ENCODE measurements at places on chromosomes 5 and 9.

GRCh38 chr5:140632366-140633020, 482 bp downstream of the CD14 start:
- DNase-seq, result peak; percentile 40

GRCh38 chr5:138471052-138471361, 5.7 kb downstream of the EGR1 start:
- no peak for DNase-seq

DNA sequence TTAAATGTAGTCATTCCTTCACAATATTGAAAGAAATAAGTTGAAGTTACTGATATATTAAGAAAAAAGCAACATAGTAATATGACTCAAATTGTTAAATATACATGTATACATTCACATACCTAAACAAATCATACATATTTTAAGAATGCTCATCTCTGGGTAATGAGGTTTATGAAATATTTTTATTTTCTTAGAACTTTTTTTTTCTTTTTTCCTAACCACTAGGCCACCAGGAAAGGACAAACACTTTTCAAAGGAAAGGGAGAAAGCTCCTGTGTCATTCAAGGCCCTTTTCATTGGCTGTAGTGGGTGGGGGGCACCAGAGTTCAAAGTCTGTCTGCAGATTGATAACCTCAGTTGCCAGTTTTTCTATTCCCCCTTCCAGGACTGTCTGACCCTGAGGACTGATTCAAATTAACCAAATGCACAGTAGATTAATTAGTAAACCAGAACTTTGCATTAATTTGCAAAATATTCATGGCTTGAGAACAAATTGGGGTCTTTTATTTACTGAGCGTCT, 72.9 kb upstream of the NIPAL4 start:
- no peak for DNase-seq

DNA sequence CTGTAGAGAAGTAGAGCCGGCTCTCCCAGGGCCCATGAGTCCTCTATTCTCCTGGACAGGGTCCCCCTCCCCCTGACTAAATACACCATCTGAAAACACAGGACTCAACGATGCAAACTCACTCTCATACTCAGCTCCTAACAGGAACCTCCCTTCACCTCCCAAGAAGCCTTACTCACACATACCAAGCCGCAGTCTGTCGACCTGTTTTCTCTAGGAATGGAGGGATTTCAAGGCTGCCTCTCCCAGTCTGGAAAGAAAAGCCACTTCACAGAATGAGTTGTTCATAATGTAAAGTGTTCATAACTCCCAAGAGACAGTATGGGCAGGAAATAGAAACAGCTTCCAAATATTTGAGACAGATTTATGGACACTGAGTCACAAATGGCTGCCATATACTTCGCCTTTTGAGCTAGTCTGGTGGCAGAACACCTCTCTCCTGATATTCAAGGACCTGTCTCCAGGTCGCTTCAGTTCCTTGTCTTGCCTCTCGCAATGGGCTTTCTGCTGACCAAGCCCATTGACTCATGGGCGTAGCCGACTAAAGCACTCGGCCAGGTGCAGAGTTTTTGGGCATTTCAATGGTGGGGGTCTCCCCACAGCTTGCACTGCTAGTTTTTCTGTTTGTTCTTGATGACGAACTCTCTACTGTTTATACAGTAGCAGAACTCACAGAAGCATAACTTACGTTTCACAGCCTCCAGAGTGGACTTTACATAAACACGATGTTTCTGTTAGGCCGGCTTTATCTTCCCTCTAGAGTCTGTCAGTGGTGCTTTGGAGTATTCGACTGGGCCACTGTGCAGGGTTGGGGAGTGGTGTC, 25.0 kb upstream of the IL17B start:
- no peak for DNase-seq

DNA sequence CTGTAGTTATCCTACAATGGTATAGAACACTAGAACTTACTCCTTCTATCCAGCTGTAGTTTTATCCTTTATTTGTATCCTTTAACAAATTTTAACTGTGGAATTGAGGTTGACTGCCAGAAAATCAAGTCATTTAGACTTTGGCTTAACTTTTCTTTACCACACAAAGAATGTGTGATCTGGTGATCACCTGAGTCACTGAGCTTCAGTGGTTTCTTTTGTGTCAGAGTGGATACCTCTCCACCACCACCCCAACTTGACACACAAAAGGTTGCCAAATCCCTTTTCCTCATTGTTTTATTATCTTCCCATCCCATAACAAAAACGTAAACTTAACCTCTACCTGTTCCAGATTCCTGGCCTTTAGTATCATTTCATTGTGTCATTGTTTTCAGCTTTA, 5.5 kb downstream of the OTULIN start:
- DNase-seq, result no peak

- no peak for DNase-seq
These were observed 59.3 kb upstream of the ADAMTS16 start for GRCh38 chr5:5080790-5081189.

- DNase-seq, result no peak
These were observed 578.7 kb upstream of the ADAMTS16 start for GRCh38 chr5:4561403-4561802.

DNA sequence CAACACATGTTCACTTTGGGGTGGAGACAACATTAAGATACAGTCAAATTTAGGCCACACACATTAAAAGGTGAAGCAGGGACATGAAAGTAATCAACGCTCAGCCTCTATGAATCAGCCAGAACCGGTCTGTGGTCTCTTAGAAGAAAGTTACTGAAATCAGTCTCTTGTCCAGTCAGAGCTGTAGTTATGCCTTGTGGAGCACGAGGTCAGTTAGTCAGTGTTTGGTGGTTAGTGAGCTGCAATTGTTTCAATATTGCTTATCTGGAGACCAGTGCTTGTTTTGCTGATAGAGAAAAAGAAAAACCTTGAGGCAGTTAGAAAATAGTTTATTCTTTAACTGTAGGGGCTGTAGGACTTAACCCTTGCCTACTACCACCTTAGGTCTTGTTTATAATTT, 157.8 kb upstream of the RASEF start:
- DNase-seq, result no peak

DNA sequence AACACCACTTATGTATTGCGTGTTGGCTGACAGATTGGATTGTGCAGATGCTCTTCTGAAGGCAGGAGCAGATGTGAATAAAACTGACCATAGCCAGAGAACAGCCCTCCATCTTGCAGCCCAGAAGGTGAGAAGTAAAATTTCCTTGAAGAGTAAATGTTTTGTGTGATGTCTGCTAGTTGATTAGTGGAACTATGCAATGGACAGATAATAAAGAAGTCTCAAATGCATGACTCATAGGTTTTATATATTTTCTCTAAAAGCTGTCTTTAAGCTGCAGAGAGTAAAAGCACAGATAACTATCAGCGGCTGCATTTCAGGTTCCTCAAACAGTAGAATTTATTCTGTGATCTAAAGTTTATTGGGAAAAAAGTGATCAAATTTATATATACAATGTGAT, 27.4 kb downstream of the INVS start:
- no peak for DNase-seq

Data from CD4-positive, alpha-beta T cell treated with Interleukin-6 at 100 ng/mL for 8 hours (primary cell).